ENCODE measurements at places on chromosomes 1 and 21.

DNA sequence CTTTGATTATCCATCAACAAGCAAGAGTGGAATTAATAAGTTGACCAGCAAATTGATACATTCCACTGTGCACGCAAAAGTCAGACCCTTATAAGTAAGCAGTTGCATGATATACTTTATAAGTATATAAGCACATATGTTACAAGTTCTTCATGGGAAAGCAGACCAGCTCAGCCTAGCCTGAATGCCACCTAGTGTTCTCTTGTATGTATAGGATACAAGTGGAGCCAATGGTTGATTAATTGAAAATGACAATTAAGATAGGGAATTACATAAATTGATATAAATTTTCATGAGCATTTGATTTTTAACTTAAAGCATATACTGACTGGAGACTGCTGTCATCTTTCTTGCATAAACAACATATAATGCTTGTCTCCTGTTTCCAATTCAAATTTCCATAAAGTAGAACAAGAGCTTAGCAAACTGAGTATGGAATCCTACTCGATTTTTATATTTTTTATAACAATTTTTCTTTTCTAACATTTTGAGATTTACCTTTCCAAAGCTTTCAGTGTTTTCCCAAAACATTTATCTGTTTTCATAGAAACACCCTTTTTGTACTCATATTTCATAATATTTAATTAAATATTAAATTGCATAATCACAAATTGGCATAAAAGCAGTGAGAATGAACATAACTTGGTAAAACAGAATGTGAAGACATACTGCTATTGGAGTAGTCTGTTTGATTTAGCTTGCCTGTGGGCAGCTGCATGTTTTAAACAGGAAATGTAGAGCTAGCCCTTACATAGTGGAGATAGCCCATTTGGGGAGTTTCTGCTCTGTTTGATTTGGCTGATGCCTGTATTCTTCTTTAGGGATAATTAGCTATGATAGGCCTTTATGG lies 62.8 kb downstream of the MAGI3 start:
- no peak for DNase-seq

DNA sequence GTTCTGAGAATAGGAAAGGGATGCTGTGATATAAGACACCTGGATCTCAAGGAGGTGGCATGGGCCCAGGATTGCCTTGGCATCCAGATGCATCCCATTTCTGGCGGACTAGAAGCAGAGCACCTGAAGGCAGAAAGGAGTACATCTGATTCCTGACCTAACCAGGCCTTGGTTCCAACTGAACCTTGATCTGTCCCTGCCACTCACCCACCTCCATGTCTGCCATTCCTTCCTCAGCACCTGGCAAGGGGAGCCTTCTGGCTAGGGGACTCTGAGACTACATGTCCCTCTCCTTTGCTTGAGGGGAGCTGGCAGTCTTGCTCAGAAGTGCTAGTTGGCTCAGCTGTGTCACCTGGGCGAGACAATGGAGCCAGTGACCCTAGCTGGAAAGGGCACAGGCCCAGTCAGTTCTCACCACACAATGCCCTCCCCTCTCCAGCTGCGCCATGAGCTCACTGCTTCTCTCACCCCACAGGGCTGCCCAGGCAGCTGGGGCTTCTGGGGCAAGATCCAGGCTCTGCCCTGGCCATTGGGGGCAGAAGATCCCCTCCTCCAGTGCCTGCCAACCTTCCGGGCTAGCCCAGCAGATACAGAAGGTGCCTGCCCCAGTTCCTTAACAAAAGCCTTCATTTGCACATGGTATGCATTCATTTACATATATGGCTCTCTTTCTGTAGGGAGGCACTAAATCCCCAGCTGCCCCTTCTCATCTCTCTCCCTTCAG lies 2.9 kb downstream of the IGSF8 start:
- DNase-seq: no peak

DNA sequence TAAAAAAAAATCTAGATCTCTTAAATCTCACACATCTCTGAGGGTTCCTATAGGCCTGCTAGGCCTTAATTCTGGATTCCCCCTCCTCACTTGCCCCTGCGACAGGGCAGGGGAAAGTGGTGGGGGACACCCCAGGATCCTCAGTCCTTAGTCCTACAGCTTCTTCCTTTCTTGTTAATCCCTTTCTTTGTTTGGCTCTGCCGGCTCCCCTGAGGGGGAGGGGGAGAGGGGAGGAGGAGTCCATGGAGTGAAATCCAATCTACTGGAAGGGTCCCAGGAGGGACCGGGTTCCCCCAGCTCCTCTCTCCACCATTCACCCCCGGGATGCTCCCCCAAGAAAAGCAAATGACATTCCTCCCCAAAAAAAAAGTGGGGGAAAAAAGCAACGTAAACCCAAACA lies 8.5 kb downstream of the MEX3A start:
- no peak for DNase-seq

DNA sequence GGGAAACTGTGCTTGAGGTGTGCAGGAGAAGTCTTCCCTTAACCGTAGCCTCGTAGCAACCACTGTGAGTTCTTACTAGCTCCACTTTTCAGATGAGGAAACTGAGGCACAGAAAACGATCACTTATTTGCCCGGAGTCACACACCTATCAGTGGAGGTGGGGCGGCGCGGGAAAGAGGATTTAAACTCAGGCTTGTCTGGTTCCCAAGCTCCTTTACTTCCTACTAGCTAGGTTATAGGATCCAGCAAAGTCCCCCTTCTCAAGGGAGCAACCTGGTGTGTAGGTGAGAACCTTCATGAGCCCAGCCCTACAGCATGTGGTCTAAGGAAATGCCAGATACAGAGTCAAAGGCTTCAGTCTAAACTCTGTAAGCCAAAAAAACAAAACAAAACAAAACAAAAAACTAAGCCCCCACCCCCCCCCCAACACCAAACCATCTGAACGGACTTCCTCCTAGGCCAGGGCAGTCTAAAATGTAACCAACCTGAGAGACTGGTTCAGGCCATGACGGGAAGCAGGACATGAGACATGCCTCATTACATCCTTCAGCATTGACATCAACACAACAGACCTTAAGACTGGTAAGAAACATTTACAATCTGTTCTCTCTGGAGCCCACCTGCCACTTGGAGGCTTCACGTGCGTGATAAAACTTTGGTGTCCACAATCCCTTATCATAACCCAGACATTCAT lies 709 bp upstream of the FBXO42 start:
- DNase-seq: no peak

- no peak for DNase-seq
Measured at GRCh38 chr1:3610527-3611169, 660 bp downstream of the MEGF6 start.

- DNase-seq: no peak
Measured at GRCh38 chr1:70948396-70949017, 99.1 kb downstream of the PTGER3 start.

GRCh38 chr1:61361931-61362330 lies 279.6 kb downstream of the NFIA start:
- DNase-seq: no peak

- DNase-seq: no peak
Measured at GRCh38 chr1:7026169-7026568, 240.9 kb downstream of the CAMTA1 start.

Measured in stimulated activated CD8-positive, alpha-beta memory T cell treated with anti-CD3 and anti-CD28 coated beads, Interleukin-15, amount 100 ng/mL, for 4 hours (primary cell).